SW 1271 (cell line): ENCODE measurements at places on chromosomes 7 and 10.

DNA sequence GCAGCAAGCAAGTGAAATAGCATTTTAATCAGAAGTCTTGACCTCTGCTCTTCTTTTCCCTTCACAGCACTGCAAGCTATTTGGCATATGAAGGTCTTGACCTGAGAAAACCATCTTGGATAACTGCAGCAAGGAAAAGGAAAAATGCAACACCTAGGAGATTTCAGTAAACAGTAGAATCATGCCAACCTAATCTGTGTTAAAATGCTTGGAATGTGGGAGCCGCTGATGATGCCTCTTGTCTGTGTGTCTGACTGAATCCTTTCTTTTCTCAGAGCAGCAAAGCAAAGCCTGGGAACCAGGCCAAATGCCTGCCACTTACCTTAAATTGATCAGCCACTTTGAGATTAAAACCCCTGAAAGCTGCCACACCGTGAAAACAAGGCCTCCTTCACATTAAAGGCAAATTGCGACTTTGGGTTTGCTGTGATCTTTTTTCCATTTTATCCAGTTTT is 80.4 kb upstream of the CDK6 start:
- DNase-seq = no peak

- no peak for DNase-seq
Observed at GRCh38 chr10:71063401-71063800, 149.0 kb upstream of the UNC5B start.

DNA sequence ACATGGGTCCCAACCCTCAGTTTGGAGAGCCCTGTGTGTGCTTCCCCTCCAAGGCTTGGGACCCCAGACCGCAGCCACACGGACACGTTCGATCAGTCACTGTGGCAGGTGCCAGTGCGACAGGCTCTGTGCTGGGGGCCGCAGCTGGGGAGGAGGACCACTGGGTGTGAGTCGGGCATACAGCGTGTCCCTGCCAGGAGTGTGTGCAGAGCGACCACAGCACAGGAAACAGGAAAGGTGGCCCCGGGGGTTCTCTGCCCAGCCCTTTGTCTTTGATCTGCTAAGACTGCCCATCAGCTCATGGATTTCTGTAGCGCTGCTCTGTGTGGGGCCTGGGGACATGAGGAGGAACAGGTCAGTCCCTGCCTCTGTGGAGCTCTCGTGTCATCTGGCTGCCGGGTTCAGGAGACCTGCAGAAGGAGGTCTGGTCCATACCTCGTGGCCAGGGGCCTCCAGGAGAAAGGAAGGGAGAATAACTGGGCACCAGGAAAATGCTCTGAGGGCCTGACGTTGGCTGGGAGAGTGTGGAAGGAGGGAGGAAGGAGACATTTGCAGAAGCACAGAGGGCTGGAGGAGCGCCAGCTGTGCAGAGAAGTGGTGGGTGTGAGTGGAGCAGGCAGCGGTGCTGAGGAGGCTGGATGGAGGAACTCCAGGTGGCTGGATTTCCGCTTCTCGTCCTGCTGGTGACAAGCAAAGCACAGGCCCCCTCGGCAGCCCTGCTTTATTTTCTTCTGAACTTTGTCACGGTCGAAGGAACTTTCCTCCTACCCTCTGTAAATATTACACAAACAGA is 4.1 kb downstream of the NUDT1 start:
- DNase-seq = no peak

- no peak for DNase-seq
Observed at GRCh38 chr7:114879554-114879953, 42.3 kb upstream of the MDFIC start.

DNA sequence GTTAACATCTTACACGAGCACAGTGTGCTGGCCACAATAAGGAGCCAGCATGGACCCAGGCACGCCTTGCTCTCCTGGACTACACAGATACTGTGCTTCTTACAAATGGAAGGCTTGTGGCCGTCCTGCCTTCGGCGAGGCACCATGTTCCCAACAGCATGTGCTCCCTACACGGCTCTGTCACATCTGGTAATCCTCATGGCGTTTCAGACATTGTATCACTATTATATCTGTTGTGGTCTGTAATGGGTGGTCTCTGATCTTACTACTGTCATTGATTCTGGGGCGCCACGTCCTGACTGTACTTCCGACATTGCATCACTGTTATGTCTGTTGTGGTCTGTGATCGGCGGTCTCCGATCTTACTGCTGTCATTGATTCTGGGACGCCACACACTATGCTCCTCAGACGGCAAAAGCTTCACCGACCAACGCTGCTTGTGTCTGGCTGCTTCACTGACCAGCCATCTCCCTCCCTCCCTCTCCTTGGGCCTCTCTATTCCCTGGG is 195.4 kb downstream of the MAD1L1 start:
- DNase-seq = no peak

DNA sequence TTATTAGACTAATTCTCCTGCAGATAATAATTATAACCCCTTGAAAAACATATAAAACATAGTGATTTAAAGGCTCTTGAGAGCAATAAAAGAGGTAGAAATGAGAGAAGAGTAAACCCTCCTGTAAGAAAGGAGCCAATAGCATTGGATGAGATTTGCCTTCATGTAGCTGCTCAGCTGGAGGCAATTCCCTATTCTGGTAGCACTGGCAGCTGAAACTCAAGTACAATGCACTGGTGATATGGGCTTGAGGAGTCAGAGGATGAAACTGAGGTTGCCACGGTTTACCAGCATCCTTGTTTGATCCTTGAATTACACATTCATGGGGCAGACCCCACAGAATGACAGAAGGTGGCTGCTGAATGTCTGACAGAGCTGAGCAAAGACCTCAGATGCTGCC is 76.4 kb downstream of the CTTNBP2 start:
- DNase-seq = no peak

DNA sequence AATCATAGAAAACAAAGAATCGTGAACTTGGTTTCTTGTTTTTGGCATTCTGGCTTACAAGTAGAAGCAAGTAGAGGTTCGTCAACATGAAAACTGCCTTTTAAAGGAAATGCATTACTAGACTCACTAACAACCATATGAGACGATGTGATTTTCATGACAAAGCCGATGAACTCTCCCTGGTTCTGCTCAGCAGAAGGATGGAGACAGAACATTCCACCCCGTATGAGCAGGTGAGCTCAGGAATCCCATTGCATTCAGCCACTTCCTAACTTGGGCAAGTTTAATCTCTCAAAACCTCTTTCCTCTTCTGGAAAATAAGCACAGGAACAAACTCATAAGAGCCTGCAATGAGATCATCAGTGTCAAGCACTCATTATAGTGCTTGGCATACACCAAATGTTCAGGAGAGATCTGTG is 57.4 kb upstream of the SVIL start:
- DNase-seq = no peak

DNA sequence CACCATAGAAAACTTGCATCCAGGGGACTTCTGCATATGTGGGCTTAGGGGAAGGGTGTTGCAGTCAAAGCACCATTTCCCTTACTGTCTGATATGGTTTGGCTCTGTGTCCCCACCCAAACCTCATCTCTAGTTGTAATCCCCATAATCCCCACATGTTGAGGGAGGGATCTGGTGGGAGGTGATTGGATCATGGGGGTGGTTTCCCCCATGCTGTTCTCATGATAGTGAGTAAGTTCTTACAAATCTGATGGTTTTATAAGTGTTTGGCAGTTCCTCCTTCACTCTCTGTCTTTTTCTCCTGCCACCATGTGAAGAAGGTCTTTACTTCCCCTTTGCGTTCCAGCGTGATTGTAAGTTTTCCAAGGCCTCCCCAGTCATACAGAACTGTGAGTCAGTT is 177.4 kb downstream of the ADK start:
- no peak for DNase-seq

DNA sequence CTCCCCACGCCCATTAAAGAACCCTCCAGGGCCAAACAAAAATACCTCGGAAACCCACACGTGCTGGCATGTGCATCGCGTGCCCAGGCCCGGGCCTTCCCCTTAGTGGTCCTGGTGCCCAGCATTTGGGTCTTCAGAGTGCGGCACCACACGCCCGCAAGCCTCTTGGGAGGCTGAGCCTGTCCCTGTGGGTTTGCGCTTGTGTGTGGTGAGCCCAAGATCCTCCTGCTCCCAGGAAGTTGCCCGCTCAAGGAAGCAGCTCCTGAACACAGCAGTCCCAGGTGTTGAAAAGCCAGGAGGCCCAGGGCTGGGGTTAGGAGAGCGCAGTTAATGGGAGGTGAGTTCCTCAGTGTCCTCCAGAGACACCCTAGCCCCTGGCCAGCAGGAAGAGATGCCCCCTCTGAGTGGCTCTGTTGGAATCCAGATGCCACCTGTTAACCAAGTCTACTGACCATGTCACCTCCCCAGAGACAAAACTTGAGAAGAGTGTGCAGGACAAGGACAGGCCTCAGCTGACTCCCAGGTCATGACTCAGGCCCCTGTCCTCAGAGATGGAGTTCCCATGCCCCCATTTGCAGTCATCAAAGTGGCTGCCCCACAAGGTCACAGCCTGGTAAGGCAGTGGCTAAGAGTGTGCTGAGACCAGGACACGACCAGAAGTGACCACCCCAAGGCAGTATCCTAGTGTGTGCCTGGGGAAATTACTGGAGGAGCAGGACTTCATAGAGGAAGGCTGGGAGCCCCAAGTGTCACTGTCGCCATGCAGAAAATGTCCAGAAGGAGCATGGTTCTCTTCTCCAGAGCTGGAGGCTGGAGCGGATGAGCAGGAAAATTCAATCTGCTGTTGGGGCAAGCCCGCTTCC is 5.2 kb downstream of the FZD9 start:
- DNase-seq = no peak

DNA sequence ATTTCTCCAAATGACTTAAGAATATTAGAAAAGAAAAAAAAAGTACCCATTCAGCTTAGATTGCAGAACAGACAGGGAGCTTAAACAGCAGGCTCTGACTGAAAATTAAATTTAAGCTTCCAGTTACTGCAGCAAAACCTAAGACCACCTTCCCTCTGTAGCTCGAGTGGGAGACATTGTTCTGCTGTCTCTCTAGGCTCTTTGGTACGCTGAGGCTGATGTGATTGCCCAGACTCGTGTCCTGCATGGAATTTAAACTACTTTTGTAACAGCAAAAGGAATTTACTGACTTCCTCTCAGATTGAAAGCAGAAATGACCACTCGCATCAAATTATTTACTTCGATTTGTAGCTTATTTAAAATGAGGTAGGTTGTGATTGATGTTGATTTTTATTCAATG is 124.6 kb downstream of the LRRTM3 start:
- no peak for DNase-seq

GRCh38 chr7:471866-472639 is 47.6 kb downstream of the PDGFA start:
- DNase-seq = no peak

GRCh38 chr10:123518765-123519164 is 147.4 kb upstream of the GPR26 start:
- no peak for DNase-seq

- DNase-seq = no peak
Observed at GRCh38 chr7:31116615-31117014, 64.5 kb downstream of the ADCYAP1R1 start.
